ENCODE measurements at places on chromosomes 4 and X.
A peak's percentile ranks its signal among the peaks of the same experiment; 100 is the strongest.

DNA sequence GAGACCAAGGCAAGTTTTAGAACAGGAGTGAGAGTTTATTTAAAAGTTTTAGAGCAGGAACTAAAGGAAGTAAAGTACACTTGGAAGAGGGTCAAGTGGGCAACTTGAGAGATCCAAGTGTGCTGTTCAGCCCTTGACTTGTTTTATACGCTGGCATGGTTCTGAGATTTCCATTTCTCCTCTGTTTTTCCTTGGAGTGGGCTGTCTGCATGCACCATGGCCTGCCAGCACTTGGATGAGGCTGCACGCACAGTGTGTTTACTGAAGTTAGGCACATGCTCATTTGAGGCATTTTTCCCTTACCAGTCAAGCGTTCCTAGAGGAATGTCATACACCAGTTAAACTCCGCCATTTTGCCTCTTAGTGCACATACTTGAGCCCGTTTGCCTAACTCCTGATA lies 8.7 kb upstream of the ZNF674 start:
- DNase-seq = no peak

- no peak for DNase-seq
Observed at GRCh38 chr4:122671919-122672490, 51.1 kb upstream of the IL21 start.

DNA sequence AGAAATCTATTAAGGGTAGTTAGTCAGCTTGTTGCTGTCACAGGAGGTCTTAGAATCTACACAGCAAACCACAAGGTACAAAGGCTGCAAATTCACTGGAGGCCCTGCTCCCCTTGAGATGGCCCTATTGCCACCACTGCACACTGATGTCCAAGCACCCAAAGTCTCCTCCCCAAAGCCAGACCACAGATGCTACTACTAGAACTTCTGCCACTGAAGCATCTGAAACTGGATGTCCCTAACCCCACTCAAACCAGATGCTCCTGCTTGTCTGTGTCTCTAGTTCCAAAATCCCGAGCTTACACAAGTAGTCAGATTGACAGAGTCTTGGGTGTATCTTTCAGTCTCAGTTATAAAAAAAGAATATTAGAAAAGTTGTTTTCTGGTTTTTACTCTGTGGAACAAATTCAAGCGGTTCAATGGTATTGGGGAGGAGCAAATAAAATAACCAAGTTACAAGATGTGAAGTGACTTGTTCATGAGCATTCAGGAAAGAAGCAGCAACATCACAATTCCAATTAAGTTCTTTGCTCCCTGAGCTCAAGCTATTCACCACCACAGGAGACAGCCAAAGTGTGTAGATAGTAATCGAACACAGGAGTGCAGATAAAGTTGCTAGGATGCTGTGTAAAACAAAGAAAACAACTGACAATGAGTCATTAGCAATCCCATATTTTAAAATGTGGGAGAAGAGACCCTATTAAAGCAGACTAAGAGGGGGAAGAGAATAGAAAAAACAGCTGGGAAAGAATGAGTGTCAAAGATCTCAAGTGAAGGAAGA lies 352.3 kb downstream of the PDGFC start:
- DNase-seq = no peak

DNA sequence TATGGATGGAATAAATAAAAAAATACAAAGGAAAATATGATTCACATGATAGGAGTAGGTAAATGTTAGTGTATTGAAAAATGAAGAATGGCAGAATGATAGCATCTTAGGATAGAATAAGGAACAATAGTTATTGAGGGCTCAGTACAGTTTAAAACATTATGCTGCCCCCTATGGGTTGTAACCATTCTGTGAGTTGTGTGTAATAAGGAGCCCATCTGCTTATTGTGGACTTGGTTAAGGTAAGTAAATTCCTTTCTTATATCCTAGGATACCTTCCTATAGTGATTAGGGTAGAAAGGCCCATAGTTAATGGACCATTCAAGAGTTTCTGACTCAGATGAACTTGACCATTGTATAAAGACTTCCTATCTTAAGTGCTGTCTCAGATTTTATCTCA lies 195.8 kb downstream of the PDHA2 start:
- no peak for DNase-seq

GRCh38 chr4:8782135-8782534 lies 89.5 kb downstream of the HMX1 start:
- DNase-seq = no peak

DNA sequence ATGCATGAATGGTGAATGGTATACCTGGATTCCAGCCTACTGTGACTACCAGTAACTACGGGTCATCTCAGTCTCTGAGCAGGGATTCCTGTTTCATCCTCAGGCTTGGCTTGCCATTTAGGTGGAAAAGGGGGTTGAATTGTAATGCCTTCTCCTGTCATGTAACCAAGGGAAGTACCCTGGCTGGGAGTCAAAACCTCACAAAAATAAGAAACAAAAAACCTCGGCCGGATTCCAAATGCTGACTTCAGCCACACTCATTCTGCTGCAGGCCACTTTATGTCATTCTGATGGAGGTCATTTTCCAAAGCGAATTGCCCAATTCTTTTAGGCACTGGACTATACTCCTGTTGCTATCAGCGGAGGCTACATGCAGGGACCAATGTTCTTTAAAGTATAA lies 324.7 kb downstream of the LDB2 start:
- DNase-seq = peak; percentile 35

DNA sequence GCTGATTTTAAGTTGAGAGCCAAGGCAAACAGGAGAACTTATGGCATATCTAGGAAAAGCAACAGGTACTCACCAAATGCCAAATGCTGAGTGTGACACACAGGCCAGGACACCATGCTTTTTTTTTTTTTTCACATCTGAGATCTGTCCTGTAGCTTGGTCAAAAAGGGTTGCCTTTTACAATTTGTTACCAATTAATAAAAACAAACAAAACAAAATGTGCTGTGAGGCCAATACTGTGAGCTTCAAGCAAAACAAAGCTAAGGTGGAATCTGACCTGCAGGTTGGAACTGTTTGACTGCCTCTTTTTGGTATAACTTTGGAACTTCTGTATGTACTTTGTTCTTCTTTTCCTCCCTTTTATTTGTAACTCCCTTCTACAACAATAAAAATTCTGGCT lies 548.5 kb upstream of the IGFBP7 start:
- DNase-seq = no peak

GRCh38 chr4:121070696-121071639 lies 1.4 kb downstream of the NDNF start:
- DNase-seq = no peak

- DNase-seq = no peak
Observed at GRCh38 chrX:143472347-143472938, 44.8 kb downstream of the SPANXN3 start.

GRCh38 chr4:55183926-55184599 lies 58.7 kb upstream of the KDR start:
- DNase-seq = peak; percentile 73

DNA sequence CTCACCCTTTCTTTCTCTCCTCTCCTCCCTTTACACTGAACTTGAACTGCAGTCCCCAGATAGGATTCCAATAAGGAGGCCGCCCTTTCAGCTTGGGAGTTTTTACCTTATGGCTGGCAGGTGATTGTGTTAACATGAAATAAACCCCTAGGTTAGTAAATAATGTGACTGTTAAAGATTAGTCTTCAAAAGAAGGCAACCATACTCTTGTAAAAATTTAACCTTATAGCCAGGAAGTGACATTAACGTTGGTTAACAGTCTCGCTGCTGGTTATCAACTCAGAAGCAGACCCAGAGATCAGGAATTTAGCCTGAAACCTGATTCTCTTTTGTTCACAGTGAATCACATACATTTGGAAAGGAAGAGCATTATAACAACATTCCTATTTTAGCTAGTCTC lies 15.2 kb downstream of the FHDC1 start:
- DNase-seq = no peak

- DNase-seq = no peak
Observed at GRCh38 chrX:106588801-106589200, 23.0 kb upstream of the RADX start.
